ENCODE measurements at places on chromosomes 2 and 18. TPM values are rescaled to one million over a fixed set of nuclear protein-coding genes. Genes with fewer than 3 reads are reported as not detected.

The ID2 gene
- 92.5 TPM for total RNA-seq

The LHCGR gene
- not detected for total RNA-seq

The CHRNA1 gene
- total RNA-seq, result not detected

The CDK15 gene
- not detected for total RNA-seq

The CAVIN2 gene
- total RNA-seq, result 48.1 TPM

The COX5B gene
- total RNA-seq, result 310 TPM

The CREG2 gene
- total RNA-seq, result 9.8 TPM

Measured in A549 treated with Mapracorat at 1 μM for 4 hours (cell line).